ENCODE measurements at places on chromosomes 4 and X.

DNA sequence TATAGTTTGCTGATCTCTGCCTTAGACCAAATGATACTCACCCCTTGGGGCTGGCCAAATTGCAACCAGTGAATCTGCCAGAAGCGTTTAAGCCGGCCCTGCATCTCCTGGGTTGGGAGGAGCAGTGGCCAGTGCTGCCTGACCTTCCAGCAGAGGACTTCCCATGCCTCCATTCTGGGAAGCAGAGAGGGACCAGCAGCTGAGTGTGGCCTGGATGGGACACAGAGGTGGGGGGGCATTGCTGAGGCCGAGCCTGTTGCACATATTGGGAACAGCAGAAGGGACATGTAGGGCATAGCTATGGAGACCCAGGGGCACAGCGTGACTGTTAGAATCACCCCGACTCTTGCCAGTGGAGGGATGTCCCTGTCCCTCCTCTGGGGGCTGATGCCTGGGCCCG lies 93.3 kb downstream of the CPZ start:
- DNase-seq = no peak

GRCh38 chr4:87530868-87531267 lies 1.7 kb upstream of the SPARCL1 start:
- no peak for DNase-seq

DNA sequence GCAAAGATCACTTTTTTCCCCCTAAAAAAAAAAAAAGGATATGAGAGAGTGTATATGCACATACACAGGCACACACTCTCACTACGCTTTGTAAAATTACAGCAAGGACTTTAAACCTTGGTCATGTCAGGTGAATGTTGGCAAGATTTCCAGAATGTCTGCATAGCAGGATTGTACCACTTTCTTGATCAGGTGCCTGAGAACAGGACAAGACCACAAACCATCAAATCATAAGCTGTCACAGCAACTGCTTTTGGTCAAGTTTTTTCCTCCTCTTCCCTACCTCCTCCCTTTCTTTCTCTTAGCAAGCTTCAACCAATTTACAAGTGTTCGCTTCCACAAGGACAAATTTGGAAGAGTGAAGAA lies 15.3 kb downstream of the PPARGC1A start:
- DNase-seq = no peak

- DNase-seq = no peak
Measured at GRCh38 chr4:37890801-37891259, at the start of gene TBC1D1. Gene TBC1D1 (plus strand): TSS chr4:37891084. CDS start chr4:37902096, 11,012 bp downstream.

GRCh38 chrX:10098270-10098713 lies 58.5 kb upstream of the CLCN4 start:
- peak; percentile 14 for DNase-seq

GRCh38 chrX:23937100-23937499 lies 29.3 kb downstream of the CXorf58 start:
- DNase-seq = no peak

DNA sequence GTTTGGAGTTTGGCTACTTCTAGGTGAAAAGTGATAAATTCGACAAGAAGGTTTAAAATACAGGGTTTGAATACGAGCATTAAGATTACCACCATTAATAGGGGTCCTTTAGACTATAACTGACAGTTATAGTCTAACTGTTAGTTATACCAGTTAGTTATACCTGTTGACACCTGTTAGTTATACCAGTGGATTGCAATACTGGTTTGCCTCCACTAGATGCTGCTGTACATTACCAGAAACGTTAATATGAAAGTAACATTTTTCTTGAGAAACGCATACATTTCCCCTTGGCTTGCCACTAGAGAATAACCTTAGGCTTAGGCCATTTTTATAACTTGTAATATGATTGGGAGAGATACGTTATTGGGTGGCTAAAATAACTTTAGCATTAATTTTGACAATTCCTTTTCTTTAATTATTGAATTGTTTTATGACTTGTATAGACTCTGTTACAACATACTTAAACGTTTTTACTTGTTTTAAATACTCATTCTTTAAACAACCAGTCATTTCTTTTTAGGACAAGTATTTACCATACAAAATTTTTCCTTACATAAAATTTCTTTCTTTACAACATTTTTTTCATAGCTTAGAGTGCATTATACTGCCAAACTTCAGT lies 911.2 kb downstream of the FSTL5 start:
- no peak for DNase-seq

DNA sequence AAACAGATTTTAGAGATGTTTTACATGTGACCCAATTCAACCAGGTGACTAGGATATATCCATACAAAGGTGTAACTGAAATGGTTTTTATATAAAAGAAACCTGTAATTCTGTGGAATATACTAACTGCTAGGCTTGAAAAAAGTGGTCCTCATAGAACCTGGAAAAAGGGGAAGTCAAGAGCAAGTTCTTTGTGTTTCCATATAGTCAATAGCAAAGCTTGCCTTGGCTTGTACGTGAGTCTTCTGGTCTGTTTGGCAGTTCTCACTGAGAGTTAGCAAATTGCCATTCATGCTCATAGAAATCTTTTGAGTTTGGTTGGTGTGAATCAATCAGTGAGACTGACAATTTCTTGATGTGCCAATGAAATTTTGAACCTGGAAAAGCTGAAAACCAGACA lies 79.4 kb upstream of the SMIM10 start:
- DNase-seq = no peak

DNA sequence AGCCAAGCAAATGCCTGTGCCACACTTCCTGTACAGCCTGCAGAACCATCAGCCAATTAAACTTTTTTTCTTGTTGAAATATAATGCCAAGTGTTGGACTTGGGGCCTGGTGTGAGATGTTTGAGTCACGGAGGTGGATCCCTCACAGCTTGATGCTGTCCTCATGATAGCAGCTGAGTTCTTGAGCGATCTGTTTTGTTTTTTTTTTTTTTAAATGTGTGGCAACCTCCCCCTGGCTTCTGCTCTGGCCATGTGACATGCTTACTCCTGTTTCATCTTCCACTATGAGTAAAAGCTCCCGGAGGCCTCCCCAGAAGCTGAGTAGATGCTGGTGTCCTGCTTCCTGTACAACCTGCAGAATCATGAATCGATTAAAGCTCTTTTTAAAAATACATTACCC lies 973.3 kb upstream of the FTHL17 start:
- DNase-seq = no peak

DNA sequence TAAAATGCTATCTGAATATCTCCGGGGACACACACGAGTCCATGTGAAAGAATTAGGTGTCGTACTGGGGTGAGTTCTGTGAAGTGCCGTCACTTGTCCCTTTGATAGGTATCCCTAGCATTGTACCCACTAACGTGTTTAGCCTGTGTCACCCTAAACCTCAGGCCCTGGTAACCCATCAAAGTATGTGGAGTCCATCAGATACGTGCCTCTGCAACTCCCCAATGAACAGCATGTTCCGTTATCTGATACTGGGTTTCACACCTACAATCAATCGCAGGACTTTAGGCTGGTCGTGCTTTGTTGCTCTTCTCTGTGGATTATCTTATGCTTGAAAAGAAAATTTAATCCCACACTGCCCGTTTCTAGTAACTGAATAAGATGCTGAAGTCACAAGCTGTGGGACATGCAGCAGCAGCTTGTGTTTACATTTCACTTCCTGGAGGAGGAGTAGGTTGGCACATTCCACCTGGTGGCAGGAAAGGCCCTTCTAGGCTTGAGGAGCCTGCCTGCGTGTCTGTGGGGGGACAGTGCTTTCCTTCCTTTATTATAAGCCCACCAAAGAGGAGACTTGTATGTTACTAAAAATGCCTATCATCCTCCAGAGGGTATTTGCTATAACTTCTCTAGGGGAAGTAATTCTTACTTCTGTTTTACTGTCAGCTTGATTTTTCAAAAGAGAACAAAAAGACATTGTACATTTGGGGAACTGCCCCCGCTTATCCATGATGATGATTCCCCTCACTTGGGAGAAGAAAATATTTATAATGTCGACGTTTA lies 127.2 kb downstream of the FNIP2 start:
- peak; percentile 15 for DNase-seq

DNA sequence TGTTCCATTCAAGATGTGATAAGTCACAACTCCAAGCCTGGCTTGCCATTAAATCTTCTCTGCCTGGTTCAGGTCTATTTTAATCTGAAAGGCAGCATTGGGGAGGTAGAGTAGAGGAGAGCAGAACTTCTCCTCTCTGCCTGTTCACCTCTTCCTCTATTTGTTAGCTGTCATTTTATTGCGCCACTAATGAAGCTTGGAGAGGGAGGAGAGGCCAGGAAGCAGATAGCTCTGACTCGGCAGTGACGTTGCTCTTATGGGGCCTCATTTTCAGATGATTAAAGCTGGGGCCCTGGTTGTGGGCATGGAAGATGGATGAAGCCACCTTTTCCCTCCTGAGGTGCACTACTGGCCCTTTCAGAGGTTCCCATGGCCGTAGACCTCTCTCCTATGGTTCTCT lies 207.3 kb downstream of the MID1IP1 start:
- DNase-seq = no peak

DNA sequence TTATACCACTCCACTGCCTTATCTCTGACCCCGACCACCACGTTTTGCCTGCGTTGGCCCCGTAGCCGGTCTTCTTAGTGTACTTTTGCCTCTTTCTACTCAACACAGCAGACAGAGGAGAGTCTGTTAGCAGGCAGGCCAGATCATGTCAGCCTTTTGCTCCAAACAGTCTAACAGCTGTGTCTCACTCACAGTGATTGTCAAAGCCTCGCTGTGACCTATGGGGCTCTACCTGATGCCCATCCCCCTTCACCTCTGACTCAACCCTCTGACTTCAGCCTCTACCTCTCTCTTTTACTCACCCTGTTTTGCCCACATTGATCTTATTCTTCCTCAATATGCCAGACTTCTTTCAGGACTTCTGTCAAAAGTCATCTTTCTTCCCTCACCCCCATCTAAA lies 127.1 kb downstream of the TRIML1 start:
- DNase-seq = no peak

DNA sequence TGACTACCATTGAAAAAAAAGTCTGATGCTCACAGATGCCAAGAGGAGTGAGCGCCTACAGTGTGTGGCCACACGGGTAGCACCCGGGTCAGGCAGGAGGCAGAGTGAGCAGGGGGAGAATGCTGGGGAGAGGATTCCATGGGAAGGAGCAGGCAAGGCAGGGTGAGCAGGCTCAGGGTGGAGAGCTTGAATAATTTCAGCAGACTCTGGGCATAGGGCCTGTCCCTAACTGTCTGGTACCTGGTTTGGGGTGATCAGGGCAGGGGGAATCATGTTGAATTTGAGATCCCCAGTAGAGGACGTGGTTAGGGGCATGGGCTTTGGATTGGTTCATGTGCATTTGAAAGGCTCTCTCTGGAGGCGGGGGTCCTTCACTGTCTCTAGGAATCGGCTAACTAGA lies 51.2 kb upstream of the TLR3 start:
- DNase-seq = no peak

- DNase-seq = no peak
Measured at GRCh38 chrX:73561801-73562200, 1.2 kb upstream of the CHIC1 start.

GRCh38 chr4:181698221-181698620 lies 545.0 kb upstream of the TENM3 start:
- DNase-seq = no peak

GRCh38 chr4:174252412-174252811 lies 31.1 kb downstream of the FBXO8 start:
- DNase-seq = no peak

- DNase-seq = no peak
Measured at GRCh38 chrX:9903146-9903545, 64.0 kb upstream of the CLDN34 start.

DNA sequence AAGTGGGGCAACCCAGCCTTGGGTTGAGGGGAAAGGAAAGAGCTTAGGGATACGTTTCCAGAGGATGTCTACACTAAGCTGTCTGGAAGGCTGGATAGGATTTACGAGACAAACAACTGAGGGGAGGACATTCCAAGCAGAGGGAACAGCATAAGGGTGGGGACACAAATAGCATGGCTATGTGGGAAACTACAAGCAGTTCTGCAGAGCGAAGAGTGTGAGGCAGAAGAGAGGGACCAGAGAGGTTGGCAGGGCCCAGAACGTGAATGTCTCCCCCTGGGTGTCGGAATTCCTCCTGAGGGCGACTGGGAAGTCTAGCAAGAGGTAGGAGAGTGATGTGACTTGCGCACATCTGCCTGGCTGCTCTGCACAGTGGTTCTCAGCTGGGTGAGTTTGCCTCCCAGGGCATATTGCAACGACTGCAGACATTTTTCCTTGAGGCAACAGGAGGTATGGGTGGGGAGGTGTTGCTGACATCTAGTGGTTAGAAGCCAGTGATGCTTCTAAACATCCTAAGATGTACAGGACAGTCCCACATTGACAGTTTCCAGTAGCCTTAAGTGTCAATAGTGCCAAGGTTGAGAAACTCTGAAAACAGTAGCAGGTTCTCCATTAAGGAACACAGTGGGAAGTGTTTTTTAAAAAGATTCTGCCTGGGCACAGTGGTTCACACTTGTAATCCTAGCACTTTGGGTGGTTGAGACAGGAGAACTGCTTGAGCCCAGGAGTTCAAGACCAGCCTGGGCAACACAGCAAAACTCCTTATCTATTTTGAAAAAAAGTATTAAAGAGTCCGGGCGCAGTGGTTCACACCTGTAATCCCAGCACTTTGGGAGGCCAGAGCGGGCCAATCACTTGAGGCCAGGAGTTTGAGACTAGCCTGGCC lies 9.2 kb downstream of the NDUFA1 start:
- peak; percentile 14 for DNase-seq

GRCh38 chr4:77820649-77821561 lies 1.7 kb upstream of the CNOT6L start:
- DNase-seq = peak; percentile 11

GRCh38 chrX:77917294-77917933 lies 6.9 kb downstream of the ATP7A start:
- no peak for DNase-seq

DNA sequence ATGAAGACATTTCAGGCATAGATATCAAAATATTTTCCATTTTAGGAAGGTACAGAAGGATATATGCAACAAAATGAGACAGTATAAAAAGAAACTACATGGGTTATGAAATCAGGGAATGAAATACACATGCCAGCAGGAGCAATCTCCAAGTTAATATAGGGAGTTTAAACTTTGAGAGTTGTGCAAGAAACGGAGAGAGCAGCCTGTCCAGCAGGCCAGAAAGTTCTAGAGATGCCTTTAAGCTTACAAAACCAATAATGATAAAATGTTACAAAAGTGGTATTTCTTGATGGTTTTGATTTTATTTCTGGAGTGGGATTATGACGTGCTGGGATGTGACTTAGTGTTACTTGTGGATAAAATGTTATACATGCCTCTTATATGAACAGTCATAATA lies 2047.9 kb downstream of the ARAP2 start:
- no peak for DNase-seq

DNA sequence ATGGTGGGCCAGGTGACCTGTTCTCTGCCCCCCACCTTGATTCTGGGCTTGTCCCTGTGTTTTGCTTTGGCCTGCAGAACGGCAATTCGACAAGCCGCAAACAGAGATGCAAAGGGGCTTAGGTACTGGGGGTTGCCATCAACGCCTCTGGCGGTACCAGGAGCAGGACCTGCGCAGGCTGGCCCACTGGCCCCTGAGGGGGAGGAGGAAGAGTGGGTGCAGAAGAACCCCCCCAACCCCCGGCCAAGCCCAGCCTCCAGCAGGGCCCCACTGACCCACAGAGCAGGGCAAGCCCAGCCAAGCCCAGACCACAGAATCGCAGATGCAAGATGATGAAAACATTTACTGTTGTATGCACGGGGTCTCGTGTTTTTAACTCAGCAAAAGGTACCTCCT lies 89.4 kb downstream of the PPP2R2C start:
- DNase-seq = no peak

GRCh38 chr4:122830426-122831095 lies 3.9 kb downstream of the FGF2 start:
- DNase-seq = no peak

GRCh38 chr4:113919611-113920010 lies 59.8 kb downstream of the ARSJ start:
- DNase-seq = no peak
